ENCODE measurements at places on chromosomes 4 and X.

DNA sequence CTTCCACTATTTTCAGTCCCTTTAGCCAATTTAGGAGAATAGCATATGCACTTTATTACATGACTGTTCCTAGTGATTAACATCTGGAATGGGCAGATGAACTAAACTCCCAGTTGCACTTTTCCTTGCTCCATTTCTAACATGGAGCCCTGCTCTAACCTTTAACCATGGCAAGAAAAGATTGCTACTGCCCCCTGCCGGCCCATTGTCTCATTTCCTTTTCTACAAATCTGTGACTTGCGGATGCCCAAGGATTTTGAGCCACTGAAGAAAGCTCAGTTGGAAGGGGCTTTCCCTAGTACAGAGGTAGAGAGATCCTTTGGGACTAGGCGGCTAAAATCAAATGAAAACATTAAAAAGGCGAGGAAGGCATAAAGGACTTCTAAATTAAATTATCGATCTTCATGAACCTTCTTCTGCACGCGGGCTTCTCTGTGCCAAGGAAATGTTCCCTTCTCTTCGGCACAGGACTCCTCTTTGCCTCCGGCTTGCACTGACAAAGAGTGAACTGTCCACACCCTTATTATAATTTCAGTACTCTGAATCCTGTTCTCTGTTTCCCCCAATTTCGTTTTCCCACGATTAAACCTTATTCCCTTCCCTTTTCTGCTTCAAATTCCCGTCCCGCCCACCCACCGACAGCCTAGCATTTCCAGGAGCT, 577 bp upstream of the GLRA2 start:
- DNase-seq: no peak

- no peak for DNase-seq
These were observed 29.8 kb upstream of the SMAD1 start for GRCh38 chr4:145451895-145452294.

DNA sequence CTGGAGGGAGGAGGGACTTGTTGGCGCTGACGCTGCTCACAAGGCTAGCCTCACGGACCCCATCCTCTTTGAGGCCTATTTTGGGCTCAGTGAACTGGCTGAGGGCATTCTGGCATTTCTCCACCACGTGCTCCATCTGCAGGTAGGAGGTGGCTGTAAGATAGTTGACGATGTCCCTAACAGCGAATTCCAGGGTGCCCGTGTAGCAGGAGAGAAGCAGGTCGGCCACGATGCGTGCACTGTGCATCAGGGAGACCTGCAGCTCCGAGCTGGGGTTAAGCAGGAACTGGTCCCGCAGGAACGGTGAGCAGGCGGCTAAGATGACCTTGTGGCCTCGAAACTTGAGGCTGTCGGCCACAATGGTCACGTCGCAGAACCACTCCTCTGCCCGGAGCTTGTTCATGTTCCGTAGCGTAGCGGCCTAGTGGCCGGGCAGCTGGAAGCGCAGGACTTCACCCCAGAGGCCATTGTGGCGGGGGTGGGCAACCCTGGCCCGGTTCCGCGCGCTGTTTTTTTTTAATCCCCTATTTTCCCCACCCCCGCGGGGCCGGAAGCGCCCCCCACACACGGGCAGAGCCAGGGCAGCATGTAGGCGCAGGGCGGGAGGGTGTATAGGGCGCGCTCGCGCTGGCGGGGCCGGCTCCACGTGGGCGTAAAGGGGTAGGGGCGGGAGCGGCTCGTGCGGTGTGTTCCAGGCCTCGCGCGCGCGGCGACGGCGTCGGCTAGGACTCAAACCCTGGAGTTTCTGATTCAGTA, 73.2 kb downstream of the UBE2K start:
- DNase-seq: no peak

- no peak for DNase-seq
These were observed 56.1 kb downstream of the KDR start for GRCh38 chr4:55069248-55069647.

DNA sequence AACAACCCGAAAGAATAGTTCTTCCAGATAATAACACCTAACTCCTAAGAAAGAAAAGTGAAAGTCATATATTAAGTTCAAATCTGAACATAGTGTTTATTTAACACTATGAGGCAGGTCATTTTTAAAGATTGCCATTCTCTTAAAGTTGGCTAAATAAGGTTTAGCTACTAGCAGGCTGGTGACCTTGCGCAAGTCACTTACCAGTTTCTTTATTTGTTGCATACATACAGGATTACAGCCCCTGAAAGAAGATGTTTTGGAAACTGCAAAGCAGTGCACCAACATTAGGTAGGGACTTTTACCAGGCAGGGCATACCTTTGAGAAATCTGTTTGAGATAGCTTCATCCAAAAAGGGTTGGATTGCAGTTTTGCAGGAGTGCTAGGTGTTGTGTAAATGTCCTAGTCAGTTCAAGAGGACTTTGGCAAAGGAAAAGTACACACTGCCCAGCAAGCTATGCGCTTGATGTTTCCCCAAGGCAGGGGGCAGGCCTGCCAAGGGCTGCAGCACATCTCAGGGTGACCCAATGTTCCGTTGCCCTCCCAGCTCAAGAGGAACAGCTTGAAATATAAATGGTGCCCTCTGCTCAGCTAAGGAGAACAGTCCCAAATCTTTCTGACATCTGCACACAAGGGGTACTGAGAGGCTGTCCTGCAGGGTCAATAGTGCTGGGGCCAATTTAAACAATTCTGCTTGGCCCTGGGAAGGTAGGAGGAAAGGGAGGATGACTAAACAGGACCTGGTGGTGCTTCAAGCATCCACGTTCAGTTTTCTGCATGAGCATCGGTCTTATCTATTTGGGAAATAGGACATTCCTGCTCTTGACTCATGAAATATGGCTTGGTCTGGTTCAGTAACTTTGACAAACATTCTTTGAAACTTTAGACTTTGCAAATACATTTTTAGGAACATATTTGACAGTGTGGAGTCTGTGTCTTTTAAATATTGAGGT, 130.8 kb downstream of the COL4A6 start:
- DNase-seq: no peak

DNA sequence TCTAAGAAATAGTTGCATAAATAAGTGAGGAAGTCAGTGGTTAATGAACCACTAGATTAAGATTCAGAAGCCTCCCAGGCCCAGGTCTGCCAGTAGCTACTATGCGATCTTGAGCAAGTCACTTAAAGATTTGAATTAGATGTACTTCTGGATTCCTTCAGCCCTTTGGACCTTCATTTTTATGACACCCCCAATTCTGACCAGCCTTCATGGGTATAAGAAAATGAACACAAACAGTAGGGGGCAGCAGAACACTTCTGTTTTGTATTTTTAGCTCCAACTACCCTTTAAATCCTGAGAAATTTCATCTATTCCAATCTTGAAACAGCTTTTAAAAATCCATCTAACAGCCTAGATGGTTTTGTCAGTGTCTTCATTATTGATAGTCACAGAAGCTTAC, 19.0 kb downstream of the TMEM47 start:
- DNase-seq: no peak

GRCh38 chr4:75036046-75036830, 103.3 kb downstream of the PARM1 start:
- DNase-seq: no peak

- no peak for DNase-seq
These were observed 572.5 kb downstream of the MAGEB5 start for GRCh38 chrX:26788402-26788998.

DNA sequence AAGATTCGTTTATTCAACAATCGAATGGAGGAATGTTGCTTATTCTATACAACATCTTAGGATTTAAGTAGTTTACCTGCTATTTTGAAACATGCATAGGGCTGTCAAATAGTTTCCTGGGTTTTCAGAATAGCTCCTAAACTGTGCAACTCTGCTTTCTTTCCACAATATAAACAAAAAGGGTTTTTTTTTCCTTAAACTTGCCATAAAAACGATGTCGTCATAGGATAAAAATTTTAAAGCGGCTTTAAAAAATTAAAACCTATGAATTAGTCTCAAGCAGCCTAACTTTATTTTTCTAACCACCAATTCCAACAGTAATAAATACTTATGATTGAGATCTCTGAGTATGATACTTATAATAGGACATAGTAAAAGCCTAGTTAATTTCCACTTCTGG, 21.6 kb upstream of the STIM2 start:
- DNase-seq: no peak

DNA sequence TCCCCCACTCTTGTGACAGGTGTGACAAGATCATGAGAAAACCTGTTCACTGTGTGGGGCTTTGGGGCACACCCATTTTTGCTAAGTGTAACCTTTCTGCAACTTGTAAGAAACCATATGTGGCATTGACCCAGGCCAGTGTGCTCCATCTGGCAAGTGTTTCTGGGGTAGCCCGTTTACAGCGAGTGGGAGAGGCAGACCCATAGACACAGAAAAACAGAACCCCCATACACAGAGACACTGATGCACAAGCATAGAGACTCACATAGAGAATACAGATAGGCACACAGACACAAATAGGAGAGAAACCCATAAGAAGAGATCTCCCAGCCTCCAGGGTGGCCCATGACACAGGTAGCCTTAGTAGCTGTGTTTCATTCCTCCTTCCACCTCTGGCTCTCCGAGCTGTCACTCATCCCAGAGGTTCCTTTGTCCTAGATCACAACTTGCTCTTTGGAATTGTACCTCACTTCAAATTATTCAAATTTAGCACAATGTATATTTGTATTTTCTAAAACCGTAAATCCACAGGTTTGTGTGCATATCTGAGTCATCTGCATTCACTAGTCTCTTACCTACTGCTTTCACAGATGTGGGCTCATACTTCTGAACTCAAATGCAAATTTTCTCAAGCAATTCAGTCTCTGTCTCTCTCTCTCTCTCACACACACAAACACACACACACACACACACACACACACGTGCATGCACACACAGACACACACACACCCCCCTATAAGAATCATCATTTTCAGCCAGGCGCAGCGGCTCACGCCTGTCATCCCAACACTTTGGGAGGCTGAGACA, 114.4 kb downstream of the SH3KBP1 start:
- DNase-seq: no peak

GRCh38 chr4:141241986-141242385, 21.3 kb downstream of the ZNF330 start:
- no peak for DNase-seq

DNA sequence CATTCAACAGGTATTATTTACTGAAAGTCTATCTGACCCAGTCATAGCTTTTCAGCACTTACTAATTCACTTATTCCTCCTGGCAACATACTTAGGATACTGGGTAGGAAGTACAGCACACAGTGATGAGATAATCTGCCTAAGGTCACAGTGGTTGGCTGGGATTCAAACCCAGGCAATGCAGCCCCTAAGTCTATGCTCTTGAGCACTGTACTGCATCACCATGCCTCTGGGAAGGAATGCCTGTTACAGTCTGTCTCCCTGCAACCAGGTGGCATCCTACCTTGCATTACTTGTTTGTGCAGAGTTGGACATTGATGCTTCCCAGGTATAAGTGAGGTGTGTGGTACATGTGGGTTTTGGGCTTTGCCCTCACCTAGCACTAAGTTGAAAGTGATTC, 21.5 kb upstream of the LRAT start:
- DNase-seq: no peak

- DNase-seq: no peak
These were observed 45.9 kb downstream of the FGFRL1 start for GRCh38 chr4:1057403-1057745.

DNA sequence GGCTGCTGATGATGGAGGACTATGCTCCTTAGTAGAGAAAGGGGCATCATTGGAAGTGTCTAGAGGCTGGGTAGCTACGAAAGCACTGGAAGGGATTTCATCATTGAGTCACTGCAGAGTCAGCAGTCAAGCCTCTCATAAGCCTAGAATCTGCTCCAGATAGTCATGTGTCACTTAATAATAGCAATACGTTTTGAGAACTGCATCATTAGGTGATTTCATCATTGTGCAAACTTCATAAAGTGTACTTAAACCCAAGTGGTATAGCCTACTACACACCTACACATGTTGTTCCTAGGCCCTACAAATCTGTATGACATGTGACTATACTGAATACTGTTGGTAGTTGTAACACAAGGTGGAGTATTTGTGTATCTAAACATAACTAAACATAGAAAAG, 165.6 kb downstream of the PTTG2 start:
- DNase-seq: no peak

GRCh38 chr4:7686070-7686870, 251.5 kb upstream of the PSAPL1 start:
- DNase-seq: no peak

GRCh38 chr4:158835226-158836001, 66.6 kb downstream of the FNIP2 start:
- no peak for DNase-seq

GRCh38 chr4:26613237-26613636, 29.4 kb downstream of the TBC1D19 start:
- no peak for DNase-seq

DNA sequence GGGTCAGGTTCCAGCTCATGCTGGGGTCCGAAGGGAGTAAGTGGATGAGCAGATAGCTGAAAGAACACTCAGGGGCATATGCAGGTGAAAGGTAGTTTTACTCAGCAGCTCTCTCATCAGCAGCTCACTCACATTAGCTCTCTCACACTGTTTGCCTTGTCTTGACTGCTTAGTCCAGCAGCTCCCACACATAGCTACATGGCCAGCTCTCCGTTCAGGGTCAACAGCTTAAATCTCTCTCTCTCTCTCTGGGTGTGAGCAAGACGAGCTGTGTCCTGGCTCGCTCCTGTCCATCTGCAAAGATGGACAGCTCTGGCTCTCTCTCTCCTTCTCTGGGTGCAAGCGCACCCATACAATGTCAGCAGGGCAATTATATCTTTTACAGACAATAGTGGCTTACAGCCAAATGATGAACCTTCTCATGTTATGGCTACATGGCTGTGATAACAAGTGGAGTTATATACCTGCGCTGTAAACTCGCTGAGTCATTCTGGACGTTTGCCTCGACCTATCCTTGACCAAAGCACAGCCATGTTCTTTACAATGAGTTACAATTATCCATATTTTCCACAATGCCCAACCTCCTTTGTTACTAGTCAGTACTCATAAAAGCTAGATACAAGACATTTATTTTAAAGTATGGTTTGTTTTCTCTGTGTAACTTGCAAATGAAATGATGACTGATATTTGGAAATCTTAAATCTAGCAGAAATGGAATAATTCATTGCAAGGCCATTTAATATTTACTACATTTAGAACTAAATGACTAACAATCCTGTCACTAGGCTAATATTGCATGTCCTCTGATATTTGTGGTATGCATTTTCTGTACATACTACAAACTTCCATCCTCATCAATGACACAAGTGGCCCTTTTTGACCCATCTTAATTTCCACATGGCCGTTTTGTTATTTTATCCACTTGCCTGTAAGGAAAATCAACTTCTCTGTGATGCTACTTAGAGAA, 9.3 kb downstream of the PAPSS1 start:
- no peak for DNase-seq

DNA sequence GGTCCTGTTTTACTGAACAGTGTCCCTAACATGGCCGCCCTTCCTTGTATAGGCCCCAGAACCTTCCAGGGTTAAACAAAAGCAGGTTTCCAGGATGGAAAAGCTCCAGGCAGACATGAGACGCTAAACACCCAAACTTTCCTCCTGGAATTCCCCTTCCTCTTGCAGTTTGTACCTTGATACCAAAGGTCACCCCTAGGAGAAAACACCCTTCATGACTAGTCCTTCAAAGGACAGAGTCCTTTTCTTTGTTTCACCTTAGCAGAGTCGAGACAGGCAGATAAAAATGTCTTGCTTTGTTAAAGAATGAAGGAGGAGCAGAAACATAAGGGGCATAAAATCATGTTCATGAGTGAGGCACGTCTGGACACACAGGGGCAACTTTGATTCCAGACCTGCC, 247.5 kb downstream of the BCOR start:
- DNase-seq: no peak

GRCh38 chr4:53929955-53930798, 134.2 kb downstream of the CHIC2 start:
- DNase-seq: peak; percentile 48

All from NCI-H1417 treated with DMSO at 0.1 percent for 48 hours (cell line).